Progenitor cell of endocrine pancreas (in vitro differentiated cells): ENCODE measurements at places on chromosomes 5 and 9.

GRCh38 chr5:113161806-113162205 is 185.2 kb downstream of the DCP2 start:
- DNase-seq, result no peak

- DNase-seq, result no peak
Observed at GRCh38 chr5:137621861-137622823, 113.7 kb downstream of the KLHL3 start.

DNA sequence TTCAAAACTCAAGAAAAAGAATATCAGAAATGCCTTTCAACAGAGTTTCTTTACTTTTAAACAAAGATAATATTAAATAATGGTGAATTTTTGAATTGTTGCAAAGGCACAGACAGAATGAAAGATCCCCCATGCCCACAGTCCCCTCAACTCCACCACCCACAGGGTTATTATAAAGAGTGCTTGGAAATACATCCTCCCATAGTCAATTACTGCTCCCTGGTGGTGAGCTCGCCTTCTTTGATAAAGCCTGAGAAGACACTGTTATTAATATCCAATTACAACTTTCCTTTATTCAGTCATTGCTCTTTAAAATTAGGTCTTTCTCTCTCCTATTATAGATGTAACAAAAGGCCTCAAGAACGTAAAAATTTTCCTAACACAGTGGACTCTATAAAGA is 490.2 kb upstream of the RORB start:
- DNase-seq, result no peak

- DNase-seq, result no peak
Observed at GRCh38 chr5:158942217-158942616, 157.5 kb downstream of the EBF1 start.

- no peak for DNase-seq
Observed at GRCh38 chr5:163506726-163507125, 1.3 kb downstream of the MAT2B start.

DNA sequence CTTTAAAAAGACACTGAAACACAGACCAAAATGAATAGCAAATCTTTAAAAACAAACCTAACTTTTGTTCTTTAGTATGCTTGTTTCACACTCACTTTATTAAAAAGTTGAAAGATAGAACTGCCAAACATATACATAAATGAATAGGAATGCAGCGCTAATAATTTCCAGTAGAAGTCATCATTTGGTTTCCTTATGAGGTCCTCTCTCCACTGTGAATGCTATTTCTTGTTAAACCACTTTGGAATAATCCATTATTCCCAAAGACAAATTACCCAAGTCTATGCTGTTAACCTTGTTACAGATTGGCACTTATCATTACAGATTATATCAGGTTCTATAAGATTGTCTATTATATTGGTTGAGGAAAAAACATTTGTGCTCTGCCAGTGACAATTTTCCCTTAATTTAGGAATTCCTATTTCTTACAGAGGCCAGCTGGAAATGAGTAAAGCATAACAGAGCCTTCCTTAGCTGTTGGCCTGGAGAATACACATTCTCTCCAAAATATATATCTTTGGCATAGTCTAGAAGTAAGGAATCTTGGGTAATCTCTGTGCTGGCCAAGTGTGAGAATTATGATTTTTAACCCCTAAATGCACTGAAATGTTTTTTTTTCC is 29.3 kb upstream of the MINAR2 start:
- DNase-seq, result no peak

- DNase-seq, result no peak
Observed at GRCh38 chr9:109806506-109807115, 26.6 kb downstream of the PALM2AKAP2 start.

DNA sequence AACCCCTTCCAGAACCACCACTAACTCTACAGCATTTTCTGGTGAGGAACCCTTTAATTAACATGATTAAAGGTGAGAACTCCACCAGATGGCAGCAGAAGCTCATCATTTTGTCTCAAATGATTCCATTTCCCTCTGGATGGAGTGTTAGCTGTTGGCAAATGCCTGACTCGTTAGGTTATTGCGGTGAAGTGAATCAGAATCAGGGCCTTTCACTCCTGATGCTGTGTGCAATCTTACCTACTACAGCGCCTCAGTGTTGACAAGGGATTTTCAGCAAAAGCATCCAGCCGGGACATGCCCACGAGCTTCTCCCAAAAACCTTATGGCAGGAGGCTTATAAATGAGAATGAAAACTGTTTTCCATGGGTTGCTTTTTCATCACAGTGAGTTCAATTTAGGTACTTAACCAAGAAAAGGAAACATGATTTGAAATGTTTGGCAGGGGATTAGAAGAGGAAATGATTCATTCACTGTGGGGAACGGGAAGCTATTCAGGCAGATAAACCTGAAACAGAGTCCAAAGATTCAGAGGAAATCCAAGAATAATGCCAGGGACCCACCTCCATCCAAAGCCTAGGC is 48.0 kb upstream of the CAST start:
- peak; percentile 43 for DNase-seq

GRCh38 chr5:39579750-39580149 is 155.0 kb upstream of the DAB2 start:
- no peak for DNase-seq

DNA sequence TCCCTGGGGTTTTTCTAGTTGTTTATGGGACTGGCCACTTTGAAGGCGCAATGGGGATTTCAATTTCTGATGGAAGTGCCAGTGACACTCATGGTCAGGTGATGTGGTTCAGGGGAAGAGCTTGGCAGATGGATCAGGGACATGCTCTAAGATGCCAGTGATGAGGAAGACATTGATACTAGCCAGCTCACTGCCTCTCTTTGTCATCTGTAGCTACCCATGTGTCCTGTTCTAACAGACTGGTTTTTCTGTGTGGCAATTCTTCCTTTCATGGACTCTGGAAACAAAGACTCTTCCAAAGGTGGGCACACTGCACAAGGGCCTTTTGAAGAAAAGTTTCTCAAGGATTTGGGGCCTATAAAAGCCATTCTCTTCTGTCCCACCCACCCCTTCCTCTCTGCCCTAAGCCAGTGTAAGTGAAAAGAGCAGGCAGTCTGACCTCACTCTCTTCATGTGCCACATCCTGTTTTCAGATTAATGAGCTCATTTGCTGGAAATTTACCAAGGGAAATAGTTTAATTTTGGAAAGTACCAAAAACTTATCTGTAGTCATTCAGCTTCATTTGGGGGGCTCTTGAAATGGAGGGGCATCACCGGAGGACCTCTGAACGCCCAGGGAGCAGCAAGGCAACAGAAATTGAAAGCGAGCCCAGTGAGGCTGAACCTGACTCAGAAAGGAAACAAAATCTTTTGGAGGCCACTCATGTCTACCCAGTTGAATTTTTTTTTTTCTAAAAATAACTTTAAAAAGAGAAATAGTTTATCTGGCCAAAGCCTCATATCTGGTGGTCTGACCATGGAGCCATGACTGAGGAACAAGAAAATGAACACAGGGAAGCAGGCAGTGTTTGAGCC is 4.9 kb upstream of the TRAF1 start:
- no peak for DNase-seq
